ENCODE measurements at places on chromosomes 12 and 14. TPM values are rescaled to one million over a fixed set of nuclear protein-coding genes. Genes with fewer than 3 reads are reported as not detected.

DNA sequence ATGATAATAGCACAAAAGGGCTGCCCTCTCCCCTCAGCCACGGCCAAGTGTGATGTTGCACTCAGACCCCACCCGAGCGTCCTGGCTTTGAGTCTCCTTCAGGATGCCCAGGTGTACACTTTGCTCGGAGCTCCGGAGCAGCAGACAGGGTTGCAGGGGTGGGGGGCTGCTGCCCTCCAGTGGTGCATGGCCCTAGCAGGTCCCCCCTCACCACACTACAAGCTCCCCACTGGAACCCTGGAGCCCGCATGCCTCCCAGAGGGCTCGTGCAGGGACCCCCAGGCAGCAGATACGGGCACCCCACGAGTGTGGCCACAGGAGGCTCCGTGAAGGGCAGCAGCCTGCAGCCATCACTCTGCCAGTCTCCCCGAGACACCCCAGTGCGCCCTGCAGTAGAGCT lies 69.9 kb upstream of the C14orf180 start:
- peak; percentile 3 for DNase-seq

GRCh38 chr14:83485591-83485990 lies 1951.9 kb upstream of the SEL1L start:
- DNase-seq: no peak

GRCh38 chr14:89443042-89443629 lies 26.1 kb upstream of the FOXN3 start:
- no peak for DNase-seq

DNA sequence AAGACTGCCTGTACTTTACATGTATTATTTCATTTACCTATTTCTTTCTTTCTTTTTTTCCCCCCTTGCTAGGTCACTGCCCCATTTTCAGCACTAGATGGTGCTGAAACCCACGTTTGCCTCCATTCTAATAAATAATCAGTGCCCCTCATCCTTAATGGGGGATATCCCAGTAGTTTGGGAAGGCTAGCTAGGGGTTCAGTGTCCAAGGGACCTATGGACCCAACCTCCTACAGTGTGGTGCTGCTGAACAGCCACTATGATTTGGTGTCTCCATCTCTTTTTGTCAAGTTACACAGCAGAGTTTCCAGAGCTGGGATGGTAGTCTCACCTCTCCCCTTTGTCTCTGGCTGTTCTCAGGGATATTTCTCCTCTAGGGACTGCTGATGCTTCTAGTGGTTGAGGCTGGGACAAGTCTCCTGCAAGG lies 6.5 kb upstream of the HCFC2 start:
- peak; percentile 10 for DNase-seq

GRCh38 chr12:69866698-69867097 lies 41.7 kb downstream of the MYRFL start:
- DNase-seq: no peak

- DNase-seq: no peak
These were observed 9.9 kb downstream of the UBC start for GRCh38 chr12:124904306-124905098.

DNA sequence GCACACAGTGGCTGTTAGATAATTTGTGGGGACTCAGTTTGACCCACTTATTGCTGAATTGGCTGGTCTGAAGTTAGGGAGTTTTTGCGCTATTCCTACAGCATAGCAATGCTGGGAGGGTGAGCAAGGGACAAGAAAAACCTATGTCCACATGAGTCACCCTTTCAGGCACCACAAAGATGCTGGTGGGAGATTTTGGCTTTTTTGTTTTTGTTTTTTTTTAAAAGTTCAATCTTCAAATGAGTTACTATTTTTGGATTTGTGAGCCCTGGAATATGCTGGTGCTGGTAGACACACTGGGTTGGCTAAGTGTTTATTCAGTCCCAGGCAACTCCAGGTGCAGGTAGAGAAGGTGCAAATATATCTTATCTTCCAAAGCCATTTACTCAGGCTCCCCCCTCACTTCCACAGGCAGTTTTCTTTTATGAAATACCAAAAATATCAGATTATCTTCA lies 143.4 kb downstream of the BTG1 start:
- no peak for DNase-seq

DNA sequence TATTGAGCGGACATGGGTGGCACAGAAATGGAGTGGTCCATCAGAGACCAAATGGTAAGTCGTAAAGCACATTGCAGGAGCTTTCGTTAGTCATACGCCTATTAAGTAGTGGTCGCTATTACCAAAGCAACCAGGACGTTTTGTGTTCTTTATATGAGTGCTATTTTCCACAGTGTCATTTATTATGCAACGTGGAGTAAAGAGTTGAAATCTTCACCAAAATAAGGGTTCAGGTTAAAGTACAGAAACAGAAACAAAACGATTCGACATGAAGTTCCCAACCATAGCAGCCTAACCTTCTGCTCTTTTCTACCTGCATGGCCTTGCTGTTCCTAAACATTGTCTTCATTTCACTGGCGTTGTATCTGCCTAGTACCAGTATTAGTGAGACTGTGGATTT lies 20.1 kb upstream of the FGD4 start:
- no peak for DNase-seq

GRCh38 chr14:64730061-64730440 lies 25.8 kb downstream of the PLEKHG3 start:
- no peak for DNase-seq

DNA sequence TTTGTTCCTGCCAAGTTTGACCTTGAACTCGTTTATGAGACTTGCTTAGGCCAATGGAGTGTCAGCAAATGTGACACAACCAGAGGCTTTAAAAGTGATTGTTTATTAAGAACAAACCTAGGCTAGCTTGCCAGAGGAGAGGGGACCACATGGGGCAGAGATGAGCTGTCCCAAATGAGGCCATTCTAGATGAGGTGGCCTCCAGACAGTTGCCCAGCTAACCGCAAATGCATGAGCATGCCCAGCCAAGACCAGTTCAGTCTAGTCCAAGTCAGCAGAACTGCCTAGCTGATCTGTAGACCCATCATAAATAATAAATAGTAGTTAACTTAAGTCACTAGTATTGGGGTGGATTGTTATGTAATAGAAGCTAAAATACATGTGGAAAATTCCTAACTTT lies 172.8 kb upstream of the DYRK2 start:
- no peak for DNase-seq

DNA sequence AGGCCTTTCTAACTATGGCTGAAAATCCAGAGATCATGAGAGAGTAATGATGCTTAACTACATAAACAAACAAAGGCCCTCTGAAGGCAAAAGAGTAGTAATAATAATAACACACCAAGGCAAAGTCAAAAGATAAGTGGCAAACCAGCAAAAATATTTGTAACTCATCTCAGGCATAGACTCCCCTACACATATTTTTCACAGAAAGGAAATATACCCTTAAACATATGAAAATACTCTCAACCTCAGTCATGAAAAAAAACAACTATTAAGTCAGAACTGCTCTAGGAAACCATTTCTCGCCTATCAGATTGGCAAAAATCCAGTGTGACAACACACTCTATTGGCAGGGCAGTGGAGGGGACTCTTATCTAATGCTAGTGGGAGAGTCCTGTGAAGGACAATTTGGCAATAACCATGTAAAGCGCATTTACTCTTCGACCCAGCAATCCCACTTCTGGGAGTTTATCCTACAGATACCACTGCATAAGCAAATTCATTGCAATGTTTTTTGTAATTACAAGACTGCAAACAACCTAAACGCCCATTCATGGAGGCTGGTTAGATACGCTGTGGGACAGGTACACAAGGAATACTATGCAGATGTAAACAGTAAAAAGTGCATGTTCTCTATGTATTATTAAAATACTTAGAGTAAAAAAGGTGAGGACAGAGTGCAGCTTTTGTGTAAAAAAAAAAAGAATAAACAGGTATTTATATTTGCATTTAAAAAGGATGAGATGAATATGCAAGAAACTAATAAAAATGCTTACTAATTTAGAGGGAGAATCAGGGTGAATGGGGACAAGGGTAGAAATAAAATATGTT lies 26.0 kb upstream of the IL22 start:
- no peak for DNase-seq

DNA sequence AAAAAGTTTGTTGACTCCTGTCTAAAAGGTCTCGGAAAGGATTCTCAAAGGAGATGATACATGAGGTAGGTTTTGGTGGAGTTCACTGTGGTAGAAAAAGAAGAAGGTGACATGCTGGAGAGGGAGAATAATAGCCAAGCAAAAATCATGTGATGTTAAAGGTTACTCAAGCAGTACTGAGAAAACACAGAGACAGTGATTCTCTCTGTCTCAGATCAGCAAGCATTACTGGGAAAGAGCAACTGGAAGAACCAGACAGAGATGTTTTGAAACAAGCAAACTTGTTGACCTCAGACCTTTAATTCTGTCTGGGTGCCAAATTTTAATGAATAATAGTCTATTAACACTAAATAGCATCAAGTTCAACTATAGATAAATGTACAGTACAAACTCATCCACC lies 183.5 kb upstream of the PLEKHG7 start:
- no peak for DNase-seq

- no peak for DNase-seq
These were observed 114.2 kb downstream of the DHRS2 start for GRCh38 chr14:23750357-23750756.

GRCh38 chr12:52646613-52647012 lies 5.4 kb downstream of the KRT2 start:
- DNase-seq: no peak

DNA sequence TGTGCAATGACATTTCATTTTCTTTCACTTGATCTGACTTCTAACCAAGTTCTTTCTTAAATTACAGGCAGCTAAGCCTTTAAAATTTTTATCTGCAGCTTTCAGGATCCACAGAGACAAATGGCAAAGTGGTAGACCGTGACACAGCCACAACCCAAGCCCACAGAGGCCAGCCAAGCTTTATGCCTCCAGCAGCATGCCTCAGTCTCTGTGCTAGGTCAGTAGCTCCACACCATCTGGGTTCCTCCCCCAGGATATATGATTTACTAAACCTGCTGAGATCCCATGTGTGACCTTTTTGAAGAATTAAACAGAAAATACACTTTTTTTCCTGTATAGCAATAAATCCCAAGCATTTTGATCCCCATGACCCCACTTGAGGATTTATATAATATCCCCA lies 290.4 kb upstream of the CAND1 start:
- DNase-seq: no peak

GRCh38 chr14:89469210-89470198 lies 52.5 kb upstream of the FOXN3 start:
- no peak for DNase-seq

The SERPINA12 gene
- not detected for total RNA-seq

The SLC5A8 gene
- total RNA-seq: not detected

The GPR65 gene
- total RNA-seq: 16.1 TPM

The IAPP gene
- total RNA-seq: not detected

The GARIN6 gene
- total RNA-seq: not detected

The POTEM gene
- total RNA-seq: not detected

The BMP4 gene
- total RNA-seq: 0.20 TPM

The KRT73 gene
- total RNA-seq: not detected

The LACRT gene
- not detected for total RNA-seq
